ENCODE measurements at places on chromosomes 11 and 22.

DNA sequence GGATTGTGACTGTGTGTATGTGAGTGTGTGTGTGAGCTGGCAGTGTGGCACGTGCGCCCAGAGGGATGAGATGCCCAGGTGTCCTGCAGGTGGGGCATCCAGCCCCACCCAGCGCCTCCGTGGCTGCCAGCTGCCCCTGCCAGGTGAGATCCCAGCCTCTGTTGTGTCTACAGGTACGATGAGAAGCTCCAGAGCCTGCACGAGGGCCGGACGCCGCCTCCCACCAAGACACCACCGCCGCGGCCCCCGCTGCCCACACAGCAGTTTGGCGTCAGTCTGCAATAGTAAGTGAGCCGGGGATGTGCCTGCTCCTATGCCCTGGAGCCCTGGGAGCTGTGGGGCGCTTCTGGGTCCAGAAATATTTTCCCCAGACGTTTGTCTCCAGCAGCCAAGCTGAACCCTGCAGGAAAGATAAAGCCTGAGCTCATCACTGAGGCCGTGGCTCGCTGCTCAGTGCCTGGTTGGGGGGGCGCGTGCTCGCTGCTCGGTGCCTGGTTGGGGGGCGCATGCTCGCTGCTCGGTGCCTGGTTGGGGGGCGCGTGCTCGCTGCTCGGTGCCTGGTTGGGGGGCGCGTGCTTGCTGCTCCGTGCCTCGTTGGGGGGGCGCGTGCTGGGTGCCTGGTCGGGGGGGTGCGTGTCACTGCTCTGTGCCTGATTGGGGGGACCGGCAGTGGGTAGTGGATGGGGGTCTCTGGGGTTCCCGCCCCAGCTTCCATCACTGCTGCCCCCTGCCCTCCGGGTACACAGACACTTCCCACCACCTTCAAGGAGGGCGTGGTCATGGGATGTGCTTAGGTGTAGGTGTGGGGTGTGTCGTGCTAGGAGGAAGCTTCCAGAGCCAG lies 73.2 kb downstream of the ARHGAP8 start:
- DNase-seq = no peak

DNA sequence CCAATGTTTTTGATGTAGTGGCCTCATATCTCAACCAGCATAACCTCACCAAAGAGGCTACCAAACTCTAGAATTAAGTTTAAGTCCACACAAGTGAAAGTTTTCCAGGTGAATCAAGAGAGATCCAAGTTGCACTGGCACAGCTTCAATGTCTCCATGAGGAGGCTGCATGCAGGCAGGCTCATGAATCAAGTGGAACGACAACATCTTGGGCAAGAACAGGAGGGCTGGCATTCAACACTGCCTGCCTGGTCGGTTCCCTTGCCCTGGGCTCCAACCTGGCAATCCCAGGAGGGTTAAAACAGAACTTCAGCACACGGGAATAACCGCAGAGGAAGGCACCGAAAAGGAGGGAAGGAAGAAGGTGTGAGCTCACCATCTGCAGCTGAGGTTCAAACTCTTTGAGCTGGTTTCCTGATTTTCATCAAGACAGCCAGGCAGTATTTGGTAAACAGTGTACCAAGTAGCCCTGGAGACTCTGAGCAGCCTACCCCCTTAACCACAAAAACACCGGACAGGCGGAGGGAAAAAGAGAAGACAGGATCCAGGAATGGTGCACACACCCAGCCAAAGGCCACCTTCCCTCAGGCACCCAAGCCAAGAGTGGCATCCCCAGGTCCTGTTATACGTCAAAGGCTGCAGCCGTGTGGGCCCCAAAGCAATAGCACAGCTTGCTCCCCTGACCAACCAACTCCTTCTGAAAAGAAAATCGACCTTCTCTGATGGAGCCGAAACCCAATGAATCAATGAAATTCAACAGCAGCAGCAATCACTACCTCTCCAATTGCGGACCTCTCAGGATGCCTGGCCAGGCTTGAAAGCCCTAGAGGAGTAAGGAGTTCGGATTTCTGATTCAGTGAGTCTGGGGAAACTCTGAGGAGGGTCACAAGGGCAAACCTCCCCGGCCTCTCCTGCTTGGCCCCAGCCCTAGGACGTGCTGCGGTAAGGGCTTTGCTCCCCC lies 1.3 kb downstream of the PACSIN2 start:
- peak; percentile 49 for DNase-seq

GRCh38 chr11:1768141-1768469 lies 4.4 kb upstream of the CTSD start:
- DNase-seq = no peak

DNA sequence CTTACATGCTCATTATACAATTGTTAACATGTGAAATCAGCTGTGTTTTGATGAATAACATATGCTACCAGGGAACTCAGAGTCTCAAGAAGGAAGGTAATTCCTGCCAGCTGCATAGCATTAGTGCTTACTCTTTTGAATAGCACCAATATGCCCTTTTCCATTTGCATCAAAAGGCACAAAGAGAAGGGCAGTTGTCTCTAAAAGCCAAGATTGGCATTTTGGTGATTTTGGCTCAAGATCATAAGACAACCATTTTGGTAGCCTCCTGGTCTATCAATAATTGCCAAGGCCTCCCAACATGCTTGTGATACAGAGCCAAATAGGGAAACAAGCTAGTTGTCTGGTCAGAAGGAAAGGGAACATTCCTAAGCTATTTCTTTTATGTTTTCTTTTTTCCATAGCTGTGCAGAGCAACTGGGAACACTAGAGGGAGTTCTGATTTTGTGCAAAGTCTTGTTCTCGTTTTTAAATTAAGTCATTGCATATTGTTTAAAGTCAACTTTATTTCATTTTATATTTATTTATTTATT lies 416.7 kb upstream of the CHORDC1 start:
- DNase-seq = no peak

DNA sequence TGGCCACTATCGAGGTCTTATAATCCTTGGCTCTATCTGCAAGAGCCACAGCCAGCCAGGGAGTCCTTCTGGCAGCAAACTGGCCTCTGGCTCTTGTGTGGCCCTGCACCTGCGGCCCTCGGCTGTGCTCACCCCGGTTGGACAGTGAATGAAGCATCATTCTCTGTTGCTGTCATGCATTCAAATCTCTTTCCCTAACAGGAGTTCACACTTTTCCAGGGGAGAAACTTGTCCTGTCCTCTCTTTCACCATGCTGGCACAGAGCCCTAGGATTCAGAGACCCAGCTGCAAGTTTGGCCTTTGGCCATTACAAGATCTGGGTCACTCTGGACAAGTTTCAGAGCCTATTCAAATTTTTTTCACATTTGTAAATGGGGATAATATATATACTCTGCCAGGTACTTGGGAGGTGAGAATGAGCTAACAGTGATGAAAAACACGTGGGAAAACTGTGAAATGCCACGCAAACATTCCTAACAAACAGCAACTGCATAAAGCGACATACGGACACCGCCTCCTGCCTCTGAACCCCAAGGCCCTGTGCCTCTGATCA lies 34.2 kb downstream of the TMEM184B start:
- peak; percentile 74 for DNase-seq

GRCh38 chr11:76666408-76666807 lies 4.1 kb downstream of the LRRC32 start:
- no peak for DNase-seq

GRCh38 chr11:62881579-62882430 lies 1.1 kb downstream of the SLC3A2 start:
- DNase-seq = peak; percentile 96

DNA sequence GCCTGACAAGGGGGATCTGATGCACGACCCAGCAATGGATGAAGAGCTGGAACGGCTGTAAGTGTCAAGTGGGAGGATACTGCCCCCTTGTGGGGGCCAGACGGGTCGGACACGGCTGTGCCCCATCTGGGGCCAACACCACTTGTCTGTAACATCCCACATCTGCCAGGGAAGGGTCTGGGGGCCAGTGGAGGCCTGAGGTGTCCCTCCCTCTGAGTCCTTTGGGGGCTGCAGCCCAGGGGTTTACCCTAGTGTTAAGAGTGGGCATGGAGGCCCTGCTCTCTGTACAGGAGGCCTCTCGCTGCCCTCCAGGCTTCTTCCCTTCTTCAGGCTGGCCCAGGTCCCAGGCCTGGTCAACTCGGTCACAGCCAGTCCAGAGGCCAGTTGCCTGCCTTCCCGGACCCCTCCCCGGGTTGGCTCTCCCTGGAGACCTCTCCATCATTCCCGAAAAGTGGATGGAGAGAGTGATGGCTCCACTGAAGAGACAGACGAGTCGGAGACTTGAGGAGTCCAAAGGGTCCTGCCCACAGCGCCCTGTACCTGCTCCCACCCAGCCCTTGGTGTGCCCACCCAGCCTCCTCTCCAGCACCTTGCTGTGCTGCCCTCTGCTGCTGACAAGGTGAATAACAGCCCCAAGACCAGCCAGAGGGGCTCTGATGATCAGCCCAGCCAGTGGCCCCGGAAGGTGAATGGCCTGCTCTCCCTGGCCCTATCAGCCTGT lies 15.4 kb downstream of the ARFGAP2 start:
- DNase-seq = peak; percentile 55

GRCh38 chr22:24049211-24049610 lies 38.1 kb downstream of the CABIN1 start:
- DNase-seq = no peak

DNA sequence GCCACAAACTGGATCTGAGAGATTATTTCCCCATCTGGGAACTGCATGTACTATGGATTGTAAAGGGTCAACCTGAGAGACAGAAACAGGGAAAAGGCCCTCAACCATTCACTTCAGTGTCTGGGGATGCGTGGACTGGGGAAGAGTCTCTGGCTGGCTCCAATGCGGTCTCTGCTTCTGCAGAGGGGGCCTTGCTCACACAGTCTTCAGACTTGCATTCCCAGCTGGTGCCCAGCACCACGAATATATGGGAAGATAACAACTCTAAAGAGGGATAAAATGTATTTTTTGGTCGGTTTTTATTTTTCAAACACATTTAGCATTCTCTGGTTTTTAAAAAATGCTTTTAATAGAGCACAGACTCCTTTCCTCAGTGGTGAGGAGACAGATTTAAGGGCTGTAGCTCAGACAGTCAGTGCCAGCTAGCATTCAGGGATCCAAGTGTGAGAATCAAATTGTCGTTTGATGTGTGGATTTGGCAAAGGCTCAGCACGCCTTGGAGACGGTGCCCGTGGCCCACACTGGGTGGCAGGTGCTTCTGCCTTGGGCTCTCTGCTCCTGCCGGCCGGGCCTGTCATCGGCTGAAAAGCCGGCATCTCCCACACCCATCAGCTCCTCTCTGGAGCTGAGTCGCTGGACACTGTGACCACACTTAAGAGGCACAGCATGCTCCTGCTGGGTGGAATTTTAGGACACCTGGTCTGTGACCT lies 8.0 kb upstream of the EFCAB6 start:
- DNase-seq = no peak

DNA sequence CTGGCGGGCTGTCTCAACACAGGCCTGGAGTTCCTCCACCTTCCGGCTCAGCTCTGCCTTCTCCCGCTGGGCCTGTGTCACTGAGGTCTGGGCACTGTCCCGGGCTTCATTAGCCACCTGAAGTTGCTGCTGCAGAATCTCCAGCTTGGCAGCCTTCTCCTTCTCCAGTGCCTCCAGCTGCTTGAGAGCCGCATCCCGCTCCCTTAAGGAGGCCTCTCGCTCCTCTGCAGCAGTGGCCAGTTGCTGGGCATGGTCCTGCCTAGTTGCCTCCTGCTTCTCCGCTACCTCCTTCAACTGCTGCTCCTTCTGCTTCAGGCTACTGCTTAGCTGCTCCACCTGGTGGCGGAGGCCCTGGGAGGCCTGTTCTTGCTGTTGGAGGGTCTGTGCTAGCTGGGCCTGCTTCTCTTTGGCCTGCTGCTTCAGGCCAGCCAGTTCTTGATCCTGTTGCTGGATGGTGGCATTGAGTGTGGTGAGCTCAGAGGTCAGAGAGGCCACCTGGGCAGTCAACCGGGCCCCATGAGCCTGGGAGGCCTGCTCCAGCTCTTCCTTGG lies 16.9 kb downstream of the IL18BP start:
- DNase-seq = no peak

All from LHCN-M2 (cell line).